Upper lobe of right lung (tissue), 1 donor: ENCODE measurements at places on chromosomes 5 and 9. TPM values are rescaled to one million over a fixed set of nuclear protein-coding genes. Genes with fewer than 3 reads are reported as not detected.

DNA sequence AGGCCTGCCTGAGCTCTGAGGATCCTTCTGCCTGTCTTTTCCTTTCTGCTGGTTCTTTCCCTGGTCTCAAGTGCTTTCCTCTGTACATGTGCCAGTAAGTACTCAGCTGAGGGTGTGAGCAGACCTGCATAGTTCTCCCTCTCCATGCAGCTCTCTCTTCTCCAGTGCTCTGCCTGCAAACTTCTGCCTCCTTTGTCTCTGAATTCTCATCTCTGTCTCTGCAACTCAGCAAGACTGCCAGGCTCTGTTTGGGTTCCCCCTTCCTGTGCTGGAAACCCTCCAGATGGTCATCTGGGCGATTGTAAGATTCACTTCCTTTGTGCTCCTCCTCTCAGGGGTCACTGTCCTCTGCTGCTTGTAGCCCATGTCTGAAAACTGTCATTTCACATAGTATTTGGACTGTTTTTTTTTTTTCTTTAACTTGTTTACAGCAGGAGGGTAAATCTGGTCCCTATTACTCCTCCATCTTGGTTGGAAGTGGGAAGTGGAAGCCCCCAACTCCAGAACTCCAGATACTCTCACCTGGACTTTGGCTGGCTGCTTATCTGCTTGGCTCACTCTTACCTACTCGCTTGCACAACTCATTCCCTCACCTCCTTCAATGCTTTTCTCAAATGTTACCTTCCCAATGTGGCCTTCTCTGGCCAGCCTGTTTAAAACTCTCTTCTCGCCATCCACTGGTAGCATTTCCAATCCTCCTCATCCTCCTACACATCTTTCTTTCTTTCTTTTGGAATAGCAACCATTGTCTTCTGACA is 175.3 kb upstream of the TBC1D2 start:
- no peak for DNase-seq

- DNase-seq: no peak
Observed at GRCh38 chr5:59418808-59419207, 474.7 kb downstream of the PDE4D start.

DNA sequence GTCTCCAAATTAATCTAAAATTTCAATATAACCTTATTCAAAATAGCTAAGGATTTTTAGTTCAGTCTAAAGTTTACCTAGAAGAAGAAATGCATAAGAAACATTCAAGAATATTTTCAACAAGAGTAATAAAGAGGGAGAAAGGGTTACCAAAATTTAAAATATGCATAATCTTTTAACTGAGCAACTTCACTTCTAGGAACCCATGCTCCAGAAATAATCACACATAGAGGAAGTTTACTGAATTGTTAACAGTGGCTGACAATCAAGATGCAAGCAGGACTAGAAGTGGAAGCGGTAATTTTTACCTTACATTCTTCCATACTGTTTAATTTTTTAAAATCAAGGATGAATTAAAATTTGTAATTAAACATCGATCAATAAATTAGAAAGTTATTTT is 1.9 kb downstream of the PJA2 start:
- DNase-seq: no peak

DNA sequence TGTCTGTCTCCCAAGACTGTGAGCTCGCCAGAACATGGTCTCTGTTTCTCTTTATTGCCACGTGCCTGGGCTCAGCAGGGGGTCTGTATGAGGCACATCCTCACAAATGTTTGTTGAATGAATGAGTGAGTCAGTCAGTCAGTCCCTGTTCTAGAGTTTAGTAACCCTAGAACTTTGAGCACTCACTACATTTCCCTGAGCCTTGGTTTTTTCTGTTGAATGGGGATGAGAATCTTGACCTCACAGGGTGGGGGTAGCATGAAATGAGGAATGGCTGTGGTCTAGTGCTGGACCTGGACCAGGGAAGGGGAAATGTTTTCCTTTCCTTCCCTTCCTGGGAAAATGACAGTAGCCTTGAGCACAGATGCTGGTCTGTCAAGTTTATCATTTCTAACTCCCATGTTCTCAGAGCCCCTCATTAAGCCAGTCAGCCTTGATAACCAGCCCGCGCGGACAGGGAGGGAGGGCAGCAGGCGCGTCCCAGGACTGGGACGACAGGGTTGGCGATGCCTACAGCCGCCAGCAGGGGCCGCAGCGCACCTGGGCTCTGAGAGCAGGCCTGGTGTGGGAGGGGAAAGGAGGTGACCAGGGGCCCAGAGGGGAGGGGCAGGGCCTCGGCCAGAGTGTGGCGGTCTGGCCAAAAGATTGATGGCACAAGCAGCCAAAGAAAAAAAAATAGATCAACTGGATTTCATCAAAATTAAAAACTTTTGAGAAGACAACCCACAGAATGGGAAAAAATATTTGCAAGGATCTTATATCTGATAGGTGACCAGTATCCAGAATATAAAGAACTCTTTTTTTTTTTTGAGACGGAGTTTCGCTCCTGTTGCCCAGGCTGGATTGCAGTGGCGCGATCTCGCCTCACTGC is 24.1 kb upstream of the WNK2 start:
- peak; percentile 93 for DNase-seq

DNA sequence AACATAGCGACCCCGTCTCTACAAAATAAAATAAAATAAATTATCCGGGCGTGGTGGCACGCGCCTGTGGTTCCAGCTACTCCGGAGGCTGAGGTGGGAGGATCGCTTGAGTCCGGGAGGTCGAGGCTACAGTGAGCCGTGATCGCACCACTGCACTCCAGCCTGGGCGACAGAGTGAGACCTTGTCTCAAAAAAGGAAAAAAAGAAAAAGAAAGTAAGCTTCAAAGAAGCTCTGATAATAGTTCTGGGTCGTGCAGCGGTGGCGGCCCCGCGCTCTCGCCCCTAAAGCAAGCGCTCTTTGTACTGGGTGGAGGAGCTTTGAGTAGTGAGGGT is 6.8 kb downstream of the TLX3 start:
- peak; percentile 39 for DNase-seq

DNA sequence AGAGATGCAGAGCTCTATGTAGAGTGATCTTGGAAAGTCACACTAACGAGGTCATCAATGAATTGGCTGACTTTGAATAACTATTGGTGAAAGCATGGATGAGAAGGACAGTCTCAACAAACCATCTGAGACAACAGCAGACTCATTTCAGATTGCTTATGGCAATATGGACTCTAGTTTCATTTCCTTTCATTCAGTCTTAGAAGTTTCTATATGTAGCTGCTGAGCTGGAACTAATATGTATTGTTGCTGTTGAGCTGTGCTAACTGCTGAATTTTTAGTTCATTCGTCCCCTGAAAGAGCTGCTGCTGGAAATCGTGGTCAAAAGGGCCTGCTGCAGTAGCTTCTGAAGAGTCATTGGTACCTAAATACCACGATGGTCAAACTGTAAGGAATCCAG is 31.3 kb downstream of the TNFSF15 start:
- DNase-seq: no peak

DNA sequence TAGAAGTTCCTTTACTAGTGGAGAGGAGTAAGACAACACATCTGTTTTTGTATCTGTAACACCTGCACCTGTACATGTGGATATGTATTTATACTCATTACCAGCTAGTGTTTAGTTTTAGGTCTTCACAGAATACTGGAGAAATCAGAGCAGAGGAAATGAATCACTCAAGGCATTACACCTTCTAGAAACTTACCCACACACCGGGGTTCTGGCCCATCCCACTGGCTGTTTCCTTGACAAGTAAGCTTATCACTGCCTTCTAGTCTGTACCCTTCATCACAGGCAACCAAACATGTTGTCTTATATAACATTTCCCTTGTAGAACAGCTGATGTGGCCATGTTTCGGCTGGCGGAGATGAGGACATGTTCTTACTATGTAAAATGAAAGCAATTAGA is 76.7 kb downstream of the SVEP1 start:
- DNase-seq: no peak

DNA sequence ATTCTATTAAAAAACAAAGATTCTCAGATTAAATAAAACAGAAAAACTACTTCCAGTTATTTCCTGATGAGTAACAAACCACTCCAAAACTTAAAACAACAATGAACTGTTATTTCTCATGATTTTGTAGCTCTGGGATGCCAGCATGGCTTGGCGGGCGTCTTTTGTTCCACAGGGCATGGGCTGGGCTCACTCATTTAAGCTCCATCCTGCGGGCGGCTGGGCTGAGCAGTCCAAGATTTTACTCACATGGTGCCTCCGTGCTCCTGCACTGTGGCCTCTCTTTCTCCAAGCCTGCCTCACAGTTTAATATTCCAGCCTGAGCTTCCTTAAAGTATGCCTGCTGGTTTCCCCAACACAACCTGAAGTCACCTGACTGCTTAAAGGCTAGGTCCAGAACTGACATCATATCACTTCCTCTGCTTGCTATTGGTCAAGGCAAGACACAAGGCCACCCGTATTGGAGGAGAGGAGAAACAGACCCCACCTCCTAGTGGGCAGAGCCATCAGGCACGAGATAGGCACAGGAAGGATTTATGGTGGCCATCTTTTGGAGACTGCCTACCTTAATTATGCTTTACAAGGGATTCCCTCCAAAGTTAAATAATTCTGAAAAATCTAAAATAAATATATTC is 41.6 kb upstream of the ZBTB43 start:
- no peak for DNase-seq

DNA sequence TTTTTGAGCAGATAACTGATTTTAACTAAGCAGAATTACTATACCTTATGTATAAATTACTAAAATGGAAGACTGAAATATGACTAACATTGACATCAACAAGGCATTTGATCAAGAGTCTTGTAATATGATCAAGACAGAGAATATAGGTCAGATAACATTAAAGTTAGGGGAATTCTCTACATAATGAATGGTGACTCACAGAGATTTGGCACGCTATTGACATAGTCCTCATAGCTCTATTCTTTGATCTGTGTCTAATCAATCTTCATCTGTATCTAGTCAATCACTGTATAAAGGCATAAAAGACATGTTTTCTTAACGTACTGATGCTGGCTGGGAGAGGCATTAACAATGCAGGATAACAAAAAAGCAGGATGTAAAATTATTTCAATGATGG is 17.4 kb downstream of the ABITRAM start:
- DNase-seq: no peak

GRCh38 chr5:129082225-129083136 is 12.1 kb upstream of the ISOC1 start:
- DNase-seq: no peak

DNA sequence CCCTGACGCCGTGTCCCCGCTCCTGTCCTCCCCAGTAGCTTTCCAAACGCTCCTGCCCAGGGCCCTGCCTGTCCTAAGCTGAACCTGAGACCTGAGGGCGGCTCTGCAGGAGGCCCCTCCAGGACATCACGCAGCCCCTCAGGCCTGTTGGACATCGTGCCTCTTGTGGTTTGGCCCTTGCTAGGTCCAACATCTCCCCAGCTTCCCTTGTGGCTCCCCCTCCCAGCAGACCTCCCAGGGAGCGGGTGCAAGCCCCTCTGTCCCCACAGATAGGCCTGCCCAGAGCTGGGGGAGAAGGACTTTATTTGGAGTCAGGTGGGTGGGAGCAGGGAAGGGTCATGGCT is 4.1 kb downstream of the OBP2B start:
- DNase-seq: peak; percentile 49

GRCh38 chr5:179187229-179187678 is 127.1 kb downstream of the ZNF354C start:
- DNase-seq: no peak

- DNase-seq: no peak
Observed at GRCh38 chr5:32508806-32509805, 64.6 kb upstream of the ZFR start.

GRCh38 chr5:124909734-124910133 is 163.3 kb upstream of the ZNF608 start:
- DNase-seq: no peak

GRCh38 chr5:128274441-128274840 is 190.9 kb downstream of the SLC12A2 start:
- DNase-seq: no peak

DNA sequence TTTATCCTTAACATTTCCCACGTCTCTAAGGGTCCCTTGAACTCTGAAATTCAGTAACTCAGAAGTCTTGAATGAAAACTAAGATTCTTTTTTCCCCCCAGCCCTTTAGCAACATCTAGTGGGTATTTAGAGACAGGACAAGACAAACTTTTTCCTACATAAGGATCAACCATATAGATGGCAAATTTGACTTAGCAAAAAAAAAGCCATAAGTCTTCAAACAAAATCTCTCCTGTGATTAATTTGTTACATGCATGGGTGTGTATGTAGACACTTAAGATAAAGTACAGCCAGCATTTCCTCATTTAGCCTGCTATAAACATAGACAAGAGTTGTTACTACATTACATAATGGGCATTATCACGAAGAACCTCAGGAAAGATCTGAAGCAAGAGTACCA is 29.1 kb upstream of the ANKRD31 start:
- DNase-seq: no peak

DNA sequence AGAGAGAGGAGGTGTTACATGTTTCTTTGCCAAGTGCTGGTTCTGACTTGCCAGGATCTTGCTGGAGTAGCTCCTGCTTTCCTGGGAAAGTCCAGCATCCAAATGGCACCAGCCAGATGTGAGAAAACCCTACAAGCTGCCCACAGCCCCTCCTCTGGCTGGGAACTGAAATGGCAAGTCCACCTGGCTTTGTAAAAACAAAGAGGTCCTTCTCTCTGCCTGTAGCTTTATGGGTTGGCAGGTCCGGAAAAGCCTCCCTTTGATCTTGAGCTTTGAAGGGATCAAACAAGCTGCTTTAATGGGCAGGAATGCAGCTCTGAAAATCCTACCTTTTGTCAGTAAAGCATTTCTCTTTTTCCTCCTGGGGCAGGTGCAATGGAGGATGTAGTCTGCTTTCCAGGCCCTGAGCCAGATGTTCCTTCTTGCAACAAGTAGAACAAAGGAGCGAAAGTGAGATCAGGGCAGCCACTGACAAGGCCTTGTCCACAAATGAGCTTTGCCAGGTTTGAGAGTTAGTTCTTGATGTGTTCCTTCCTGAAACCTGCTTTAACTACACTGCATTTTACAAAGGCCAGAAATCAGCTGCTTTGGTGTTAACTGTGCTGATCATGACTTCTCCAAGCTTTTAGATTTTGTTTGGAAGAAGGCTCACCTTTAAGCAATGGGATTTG is 456.7 kb downstream of the ZNF608 start:
- DNase-seq: no peak

- no peak for DNase-seq
Observed at GRCh38 chr5:135648116-135648515, 69.3 kb upstream of the CXCL14 start.

GRCh38 chr9:136124976-136125692 is 6.5 kb upstream of the TMEM250 start:
- no peak for DNase-seq

DNA sequence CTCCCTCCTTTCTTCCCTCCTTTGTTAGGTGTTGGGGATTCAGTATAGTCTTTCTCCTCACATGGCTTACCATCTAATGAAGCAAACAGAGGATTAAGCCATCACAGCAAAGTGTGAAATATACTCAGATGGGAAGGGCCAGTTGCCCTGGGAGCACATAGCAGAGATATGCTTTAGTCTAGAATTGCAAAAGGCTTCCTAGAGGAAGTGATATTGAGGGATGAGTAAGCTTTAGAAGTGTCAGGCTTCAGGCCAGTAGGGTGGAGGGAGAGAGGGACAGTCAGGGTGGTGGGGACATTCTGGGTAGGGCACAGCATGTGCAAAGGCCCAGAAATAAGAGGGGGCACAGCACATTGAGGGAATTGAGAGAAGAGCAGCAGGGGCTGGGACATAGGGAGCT is 46.2 kb upstream of the GLRA1 start:
- no peak for DNase-seq

The GTF3C5 gene
- 41.7 TPM for total RNA-seq

The IL5 gene
- total RNA-seq: not detected

The ELOVL7 gene
- total RNA-seq: 8.2 TPM

The ITK gene
- 8.1 TPM for total RNA-seq

The NFIL3 gene
- total RNA-seq: 26.2 TPM

The PTGR1 gene
- total RNA-seq: 38.0 TPM

The KIF20A gene
- total RNA-seq: 0.69 TPM

The C6 gene
- total RNA-seq: 0.69 TPM

The SCGB3A2 gene
- 186 TPM for total RNA-seq
